ENCODE measurements at places on chromosomes 11 and 22.
A peak's percentile ranks its signal among the peaks of the same experiment; 100 is the strongest.

- no peak overlapping the region for H3K27ac ChIP-seq
- no peak overlapping the region for H3K4me3 ChIP-seq
These were observed 45.5 kb downstream of the PKNOX2 start for GRCh38 chr11:125210066-125210465.

- DNase-seq = no peak
- no peak overlapping the region for H3K27ac ChIP-seq
- H3K36me3 ChIP-seq = peaks cover 5% of the 10 kb centered on the region
- H3K27me3 ChIP-seq = no peaks in the 10 kb centered on the region
- H3K4me3 ChIP-seq = no peak overlapping the region
These were observed 228.6 kb downstream of the BRD1 start for GRCh38 chr22:49599039-49599438.

GRCh38 chr11:63699896-63700295, 18.6 kb downstream of the RTN3 start:
- DNase-seq = no peak
- H3K4me1 ChIP-seq = peaks cover 15% of the 10 kb centered on the region
- no peak overlapping the region for H3K27ac ChIP-seq
- no peak overlapping the region for H3K4me3 ChIP-seq
- no peaks in the 10 kb centered on the region for H3K36me3 ChIP-seq
- no peaks in the 10 kb centered on the region for H3K27me3 ChIP-seq

- no peaks in the 10 kb centered on the region for H3K4me1 ChIP-seq
- H3K27ac ChIP-seq = no peak overlapping the region
- no peak for DNase-seq
- no peaks in the 10 kb centered on the region for H3K36me3 ChIP-seq
These were observed 590.5 kb downstream of the ETS1 start for GRCh38 chr11:127996825-127997224.

GRCh38 chr11:69320756-69321741, 27.1 kb downstream of the MYEOV start:
- no peak overlapping the region for H3K4me3 ChIP-seq
- H3K27ac ChIP-seq = no peak overlapping the region
- DNase-seq = no peak
- H3K36me3 ChIP-seq = no peaks in the 10 kb centered on the region

- H3K27me3 ChIP-seq = no peaks in the 10 kb centered on the region
- no peaks in the 10 kb centered on the region for H3K36me3 ChIP-seq
- no peak overlapping the region for H3K4me3 ChIP-seq
- H3K4me1 ChIP-seq = peaks cover 5% of the 10 kb centered on the region
- DNase-seq = no peak
These were observed 4.7 kb upstream of the KDM2A start for GRCh38 chr11:67114275-67114896.

GRCh38 chr11:86477495-86478155, 102.9 kb downstream of the CCDC81 start:
- no peak overlapping the region for H3K27ac ChIP-seq
- no peak overlapping the region for H3K4me3 ChIP-seq
- peaks cover 4% of the 10 kb centered on the region for H3K4me1 ChIP-seq
- no peak for DNase-seq
- H3K36me3 ChIP-seq = no peaks in the 10 kb centered on the region

DNA sequence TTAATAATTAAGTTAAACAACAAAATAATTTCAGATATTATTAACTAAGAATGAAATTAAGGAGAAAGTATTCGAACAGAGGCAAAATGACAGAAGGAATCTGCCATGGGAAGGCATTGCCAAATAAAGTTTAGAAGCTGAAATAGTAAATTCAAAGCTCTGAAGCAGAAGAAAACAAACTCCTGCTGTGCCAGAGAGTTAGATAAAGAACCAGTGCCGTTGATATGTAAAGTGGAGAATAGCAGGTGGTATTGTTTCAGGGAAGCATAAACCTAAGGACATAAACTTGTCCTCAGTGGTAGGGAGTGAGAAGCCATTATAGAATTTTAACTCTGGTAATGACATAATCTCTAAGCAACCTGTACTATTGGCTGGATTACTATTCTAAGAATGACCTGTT, 2.7 kb upstream of the HBG2 start:
- no peak overlapping the region for H3K27ac ChIP-seq
- H3K4me3 ChIP-seq = no peak overlapping the region
- H3K36me3 ChIP-seq = no peaks in the 10 kb centered on the region
- H3K4me1 ChIP-seq = no peaks in the 10 kb centered on the region

GRCh38 chr11:66987158-66987620, 12.1 kb downstream of the C11orf86 start:
- peaks cover 4% of the 10 kb centered on the region for H3K4me1 ChIP-seq
- DNase-seq = no peak
- H3K27me3 ChIP-seq = no peaks in the 10 kb centered on the region
- no peak overlapping the region for H3K27ac ChIP-seq
- H3K4me3 ChIP-seq = no peak overlapping the region

DNA sequence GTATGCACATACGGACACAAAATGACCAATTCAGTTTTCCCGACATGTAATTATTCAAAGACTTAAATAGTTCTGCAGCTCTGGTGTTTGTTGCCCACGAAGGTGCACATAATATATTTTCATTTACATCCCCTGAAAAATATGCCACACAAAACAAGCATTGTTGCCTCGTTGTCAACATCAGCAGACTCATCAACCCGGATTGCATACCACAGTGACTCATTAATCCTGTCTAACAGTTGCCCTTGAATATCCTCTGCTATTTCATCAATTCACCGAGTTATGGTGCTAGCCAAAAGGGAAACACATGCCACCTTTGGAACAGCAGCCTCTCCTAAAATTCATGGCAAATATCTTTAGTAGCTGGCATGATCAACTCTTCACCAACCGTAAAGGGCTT, 582.2 kb downstream of the LRRC4C start:
- H3K27me3 ChIP-seq = no peaks in the 10 kb centered on the region
- no peaks in the 10 kb centered on the region for H3K36me3 ChIP-seq
- H3K4me3 ChIP-seq = no peak overlapping the region

DNA sequence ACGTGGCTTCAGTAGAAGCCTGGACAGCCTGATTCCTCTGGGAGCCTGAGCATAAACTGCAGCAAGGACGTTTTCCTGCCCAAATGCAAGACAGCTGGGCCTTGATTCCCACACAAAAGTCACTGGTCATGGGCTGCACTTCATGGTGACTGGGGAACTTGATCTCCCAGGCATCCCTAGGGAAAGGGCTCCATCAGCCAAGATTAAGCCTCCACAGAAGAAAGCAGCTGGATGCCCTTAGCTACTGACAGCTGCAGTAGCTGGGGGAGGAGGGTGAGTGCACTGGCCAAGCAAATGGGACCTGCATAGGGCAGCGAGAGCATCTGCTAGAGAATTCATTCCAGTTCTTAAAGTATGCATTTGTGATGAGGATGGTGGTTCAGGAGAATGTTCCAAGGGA, 267.4 kb upstream of the ISX start:
- no peaks in the 10 kb centered on the region for H3K36me3 ChIP-seq
- no peaks in the 10 kb centered on the region for H3K27me3 ChIP-seq
- DNase-seq = no peak
- no peak overlapping the region for H3K27ac ChIP-seq
- H3K4me1 ChIP-seq = no peaks in the 10 kb centered on the region

GRCh38 chr22:48498526-48499331, 1328.9 kb downstream of the BRD1 start:
- no peak overlapping the region for H3K4me3 ChIP-seq
- DNase-seq = no peak
- H3K27me3 ChIP-seq = peaks cover 6% of the 10 kb centered on the region
- no peaks in the 10 kb centered on the region for H3K4me1 ChIP-seq

GRCh38 chr11:109309153-109309552, 112.8 kb upstream of the C11orf87 start:
- no peaks in the 10 kb centered on the region for H3K27me3 ChIP-seq
- no peak overlapping the region for H3K27ac ChIP-seq

GRCh38 chr11:100706179-100706578, 19.1 kb downstream of the ARHGAP42 start:
- H3K27me3 ChIP-seq = no peaks in the 10 kb centered on the region
- DNase-seq = no peak
- H3K36me3 ChIP-seq = no peaks in the 10 kb centered on the region
- no peaks in the 10 kb centered on the region for H3K4me1 ChIP-seq

DNA sequence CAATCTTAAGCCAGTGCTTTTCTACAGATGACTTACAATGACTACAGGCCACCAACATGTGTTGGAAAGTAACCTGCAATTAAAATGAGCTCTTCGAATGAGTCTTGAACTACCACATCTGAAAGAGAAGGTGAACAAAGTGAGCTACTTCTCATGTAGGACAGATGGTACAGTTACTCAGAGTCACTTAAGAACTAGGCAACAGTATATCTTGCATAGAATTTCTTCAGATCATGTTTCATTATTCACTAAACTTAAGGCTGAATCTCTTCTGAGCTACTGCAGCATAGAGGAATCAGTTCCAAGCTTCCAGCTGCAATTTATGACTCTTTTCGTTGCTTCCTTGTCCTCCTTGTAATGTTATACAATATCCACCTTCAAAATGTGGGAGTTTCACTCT, 270.9 kb downstream of the TTC28 start:
- no peaks in the 10 kb centered on the region for H3K4me1 ChIP-seq
- no peak overlapping the region for H3K27ac ChIP-seq
- no peak overlapping the region for H3K4me3 ChIP-seq
- DNase-seq = no peak
- no peaks in the 10 kb centered on the region for H3K36me3 ChIP-seq

GRCh38 chr22:25680956-25681355, 61.0 kb upstream of the MYO18B start:
- no peak overlapping the region for H3K4me3 ChIP-seq
- H3K36me3 ChIP-seq = no peaks in the 10 kb centered on the region
- DNase-seq = no peak
- no peak overlapping the region for H3K27ac ChIP-seq
- H3K4me1 ChIP-seq = no peaks in the 10 kb centered on the region

GRCh38 chr11:20488352-20488751, 100.8 kb downstream of the PRMT3 start:
- H3K27ac ChIP-seq = no peak overlapping the region
- no peaks in the 10 kb centered on the region for H3K27me3 ChIP-seq
- H3K36me3 ChIP-seq = no peaks in the 10 kb centered on the region
- DNase-seq = no peak

DNA sequence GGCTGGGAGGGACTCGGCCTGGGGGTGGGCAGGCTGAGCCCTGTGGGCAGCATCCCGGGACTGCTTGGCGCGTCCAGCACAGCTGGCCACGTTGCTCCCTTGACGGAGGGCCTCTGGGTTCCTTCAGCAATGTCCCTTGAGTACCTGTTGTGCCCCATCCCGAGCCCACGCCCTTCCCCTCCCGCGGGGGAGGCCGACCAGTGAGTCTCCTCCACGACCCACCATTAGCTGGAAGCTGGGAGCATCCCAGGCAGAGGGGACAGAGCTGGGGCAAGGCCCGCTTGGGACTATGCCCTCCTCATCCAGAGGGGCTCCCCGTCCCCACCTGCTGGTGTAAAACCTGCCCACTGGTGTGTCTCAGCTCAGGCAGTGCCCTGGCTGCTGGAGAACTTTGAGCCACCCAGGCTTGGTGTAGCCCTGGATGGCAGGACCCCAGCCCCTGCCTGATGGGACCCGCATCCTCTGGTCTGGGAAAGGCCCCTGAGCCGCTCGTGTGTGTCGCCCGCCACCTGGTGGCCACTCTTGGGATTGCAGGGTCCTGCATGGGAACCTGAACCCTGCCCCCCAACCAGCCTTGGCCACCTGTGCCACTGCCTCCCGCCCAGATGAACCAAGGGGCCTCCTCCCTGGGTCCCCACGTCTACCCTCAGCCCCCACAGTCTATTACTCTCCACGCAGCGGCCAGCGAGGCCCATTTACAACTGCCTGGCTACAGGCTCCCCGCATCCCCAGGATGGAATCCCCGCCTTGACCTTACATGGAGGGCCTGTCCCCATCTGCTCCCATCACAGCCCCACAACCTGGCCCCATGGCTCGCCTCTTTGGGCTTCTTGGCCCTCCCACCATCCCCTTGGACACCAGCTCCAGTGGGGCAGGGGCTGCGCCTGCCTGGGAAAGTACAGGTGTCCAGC, 16.6 kb upstream of the ARHGAP8 start:
- H3K36me3 ChIP-seq = no peaks in the 10 kb centered on the region
- no peak overlapping the region for H3K27ac ChIP-seq
- H3K4me1 ChIP-seq = no peaks in the 10 kb centered on the region
- peak; percentile 96 for DNase-seq
- H3K4me3 ChIP-seq = no peak overlapping the region

DNA sequence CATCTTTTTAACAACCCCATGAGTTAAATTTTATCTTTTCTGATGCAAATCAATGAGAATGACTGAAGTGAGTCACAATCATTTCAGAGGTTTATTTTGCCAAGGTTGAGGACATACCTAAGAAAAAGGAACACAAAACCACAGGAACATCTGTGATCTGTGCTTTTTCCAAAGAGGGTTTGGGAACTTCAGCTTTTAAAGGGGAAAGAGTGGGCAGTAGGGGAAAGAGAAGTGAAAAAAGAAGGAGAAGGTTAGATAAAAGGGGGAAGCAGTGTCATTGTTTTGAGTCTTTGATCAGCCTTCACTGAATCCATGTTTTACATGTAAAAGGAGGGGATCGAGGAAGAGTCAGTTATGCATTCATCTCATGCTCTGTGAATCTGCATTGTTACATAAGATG, 45.3 kb upstream of the SPON1 start:
- no peaks in the 10 kb centered on the region for H3K4me1 ChIP-seq
- H3K27ac ChIP-seq = no peak overlapping the region
- no peak overlapping the region for H3K4me3 ChIP-seq
- H3K27me3 ChIP-seq = no peaks in the 10 kb centered on the region
- no peak for DNase-seq

GRCh38 chr11:69922596-69923111, 103.4 kb upstream of the FGF3 start:
- H3K4me1 ChIP-seq = no peaks in the 10 kb centered on the region
- H3K36me3 ChIP-seq = no peaks in the 10 kb centered on the region
- H3K4me3 ChIP-seq = no peak overlapping the region
- H3K27ac ChIP-seq = no peak overlapping the region
- H3K27me3 ChIP-seq = no peaks in the 10 kb centered on the region
- no peak for DNase-seq

Measured in left lung (tissue), 14 donors.